ENCODE measurements at places on chromosomes 11 and 22.

GRCh38 chr22:29375398-29376076 is 12.8 kb downstream of the AP1B1 start:
- DNase-seq: no peak

- DNase-seq: no peak
These were observed 15.2 kb downstream of the MRGPRG start for GRCh38 chr11:3203221-3204043.

DNA sequence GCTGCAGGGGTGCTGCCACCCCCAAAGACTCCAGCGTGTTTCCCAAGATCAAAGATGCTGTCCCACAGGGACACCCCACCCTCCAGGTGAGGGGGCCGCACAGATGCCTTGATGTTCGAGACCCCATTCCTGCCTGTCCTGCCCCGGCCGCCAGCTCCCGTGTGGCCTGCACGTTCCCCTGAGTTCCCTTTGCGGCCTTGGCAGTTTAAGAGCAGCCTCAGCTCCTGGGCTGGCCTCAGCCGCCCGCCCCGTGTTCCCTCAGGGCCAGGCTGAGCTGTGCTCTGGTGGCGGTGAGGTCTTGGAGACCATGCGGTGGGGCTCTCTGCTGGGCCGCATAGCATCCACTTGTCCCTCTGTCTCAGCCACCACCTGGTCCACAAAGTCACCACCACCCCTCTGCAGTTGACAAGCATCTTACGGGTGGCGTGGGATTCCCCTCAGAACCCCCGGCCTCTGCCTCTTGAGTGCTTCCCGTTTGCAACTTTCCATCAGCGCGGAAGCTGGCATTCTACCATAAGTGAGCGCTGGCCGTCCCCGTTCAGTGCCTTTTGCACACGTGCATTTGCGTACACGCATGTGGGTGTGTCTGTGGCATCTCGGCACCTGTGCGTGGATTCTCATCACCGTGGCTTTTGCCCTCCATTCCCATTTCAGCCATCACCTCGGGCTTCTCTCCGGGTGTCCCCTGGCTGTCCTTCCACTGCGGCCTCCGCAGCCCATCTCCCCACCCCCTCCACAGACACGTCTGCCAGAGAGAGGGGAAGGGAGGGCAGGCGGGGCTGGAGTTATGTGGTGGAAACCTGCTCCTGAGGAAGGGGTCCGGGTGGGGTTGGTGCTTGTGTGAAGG is 35.9 kb downstream of the CTTN start:
- no peak for DNase-seq

DNA sequence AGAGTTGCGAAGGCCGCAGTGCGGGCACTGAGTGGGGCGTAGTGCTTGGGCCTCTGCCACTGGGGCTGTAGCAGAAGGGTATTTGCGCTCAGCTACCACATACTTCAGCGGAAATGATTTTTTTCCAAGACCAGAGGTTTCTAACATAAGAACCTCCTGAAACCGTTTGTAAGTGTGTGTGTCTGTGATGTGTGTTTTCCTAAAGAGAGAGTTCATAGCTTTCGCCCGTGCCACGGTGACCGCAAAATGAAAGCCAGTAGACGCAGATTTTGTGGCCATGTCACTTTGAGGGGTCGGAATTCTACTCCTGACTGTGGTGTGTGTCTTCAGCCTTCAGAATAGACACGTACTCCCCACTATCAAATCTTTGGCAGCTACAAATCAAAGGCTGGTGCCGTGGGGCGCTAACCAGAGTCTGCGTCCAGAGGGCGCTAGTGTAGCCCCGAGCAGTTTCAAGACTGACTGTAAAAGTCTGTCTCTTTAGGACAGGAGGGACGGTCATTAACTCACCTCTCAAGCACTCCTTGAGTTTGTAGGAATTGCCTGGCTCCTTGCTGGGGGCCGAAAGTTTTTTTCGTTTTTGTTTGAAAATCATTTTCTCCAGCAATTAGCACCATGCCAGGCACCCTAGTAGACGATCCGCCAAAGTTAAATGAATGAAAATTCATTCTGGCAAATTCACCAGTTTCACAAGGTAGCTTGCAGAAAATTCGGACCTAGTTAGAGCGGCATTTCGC is 2.5 kb upstream of the CALCA start:
- peak; percentile 45 for DNase-seq

DNA sequence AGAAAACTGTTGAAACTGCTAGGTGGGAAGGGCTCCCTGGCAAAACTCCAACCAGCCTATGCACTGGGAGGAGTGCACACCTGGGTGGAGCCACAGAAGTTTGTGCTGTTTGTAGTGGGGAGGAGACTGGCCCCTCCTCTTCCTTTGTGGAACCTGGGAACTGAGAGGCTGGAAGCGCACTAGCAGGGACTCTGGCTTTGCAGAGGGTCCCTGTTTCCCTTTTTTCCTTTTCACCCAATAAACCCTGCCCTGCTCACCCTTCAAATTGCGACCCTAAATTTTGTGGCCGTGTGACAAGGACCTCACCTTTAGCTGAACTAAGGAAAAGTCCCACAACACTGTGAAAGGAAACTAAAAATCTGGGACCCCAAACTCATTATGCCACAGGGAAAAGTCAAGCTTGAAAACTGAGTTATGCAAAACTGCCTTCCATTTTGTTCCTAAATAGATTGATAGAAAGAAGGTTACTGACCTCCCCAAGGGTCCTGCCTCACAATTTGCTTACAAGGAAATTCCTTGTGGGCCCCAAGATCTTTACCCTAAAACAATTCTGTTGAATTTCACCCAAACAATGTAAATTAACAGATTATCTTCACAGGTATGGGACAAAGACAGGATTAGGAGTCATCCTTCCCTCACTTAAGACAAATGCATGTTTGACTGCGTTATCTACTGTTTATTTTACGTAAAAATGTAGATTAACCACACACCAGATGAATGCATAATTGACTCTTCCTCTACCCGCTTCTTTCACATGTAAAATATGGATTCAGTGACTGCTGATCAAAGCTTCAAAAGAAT is 81.0 kb downstream of the SLC36A4 start:
- DNase-seq: no peak

GRCh38 chr11:99020352-99021225 is at the start of gene CNTN5:
CNTN5 (plus strand) TSS chr11:99020949.
- DNase-seq: peak; percentile 56

Data from muscle of back (tissue), 13 donors.